ENCODE measurements at places on chromosomes 6 and 20.

- no peak for DNase-seq
Observed at GRCh38 chr20:54572665-54573435, 97.5 kb downstream of the DOK5 start.

DNA sequence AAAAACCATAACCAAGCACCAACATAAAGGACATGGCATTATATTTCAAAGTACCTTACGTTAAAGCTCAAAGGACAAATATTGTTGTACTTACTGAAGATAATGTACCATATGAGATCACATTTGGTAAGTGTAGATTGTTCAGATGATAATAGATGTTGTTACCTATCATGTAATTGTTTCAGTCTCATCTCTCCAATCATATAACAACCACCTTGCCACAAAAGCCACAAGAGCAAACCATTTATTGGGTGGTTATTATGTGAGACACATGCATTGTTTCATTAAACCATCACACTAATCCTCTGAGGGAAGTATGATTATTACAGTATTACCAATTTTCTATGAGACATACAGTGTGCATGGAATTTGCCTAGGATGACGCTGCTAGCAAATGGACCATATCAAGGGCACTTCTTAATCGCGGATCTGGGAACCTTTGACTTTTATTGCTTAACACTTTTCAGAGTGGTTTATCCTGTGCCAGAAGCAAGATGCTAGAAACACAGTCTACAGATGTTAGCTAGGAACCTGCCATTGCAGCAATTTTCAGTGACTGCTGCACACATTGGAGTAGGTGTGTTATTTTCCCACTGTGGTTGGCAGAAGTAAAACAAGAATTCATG, 149.8 kb upstream of the AKIRIN2 start:
- DNase-seq: no peak

DNA sequence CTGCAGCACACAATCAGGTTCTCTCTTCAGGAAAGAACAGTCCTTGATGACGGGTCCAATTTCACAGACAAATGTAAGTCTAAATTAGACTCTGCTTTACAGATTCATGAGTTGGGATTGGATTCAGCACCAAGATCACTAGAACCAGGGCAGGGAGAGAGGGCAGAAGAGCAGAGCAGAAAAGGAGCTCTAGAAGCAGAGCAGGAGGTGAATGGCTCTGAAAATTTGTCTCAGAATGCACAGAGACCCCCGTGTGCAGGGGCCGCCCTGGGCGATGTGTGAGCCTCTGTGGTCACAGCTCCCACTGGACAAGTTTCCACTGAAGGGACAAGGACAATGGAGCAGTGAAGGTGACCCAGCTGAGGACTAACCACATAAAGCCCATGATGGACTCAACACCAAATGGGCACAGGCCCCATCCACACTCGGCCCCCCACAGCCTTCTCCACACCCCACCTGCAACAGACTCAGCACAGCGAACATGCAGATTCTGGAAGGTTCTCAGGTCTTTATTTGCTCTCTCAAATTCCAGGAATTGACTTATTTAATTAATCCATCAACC, 3.5 kb downstream of the HLA-B start:
- no peak for DNase-seq

GRCh38 chr6:28537065-28537464, 11.4 kb downstream of the GPX5 start:
- DNase-seq: peak; percentile 12

DNA sequence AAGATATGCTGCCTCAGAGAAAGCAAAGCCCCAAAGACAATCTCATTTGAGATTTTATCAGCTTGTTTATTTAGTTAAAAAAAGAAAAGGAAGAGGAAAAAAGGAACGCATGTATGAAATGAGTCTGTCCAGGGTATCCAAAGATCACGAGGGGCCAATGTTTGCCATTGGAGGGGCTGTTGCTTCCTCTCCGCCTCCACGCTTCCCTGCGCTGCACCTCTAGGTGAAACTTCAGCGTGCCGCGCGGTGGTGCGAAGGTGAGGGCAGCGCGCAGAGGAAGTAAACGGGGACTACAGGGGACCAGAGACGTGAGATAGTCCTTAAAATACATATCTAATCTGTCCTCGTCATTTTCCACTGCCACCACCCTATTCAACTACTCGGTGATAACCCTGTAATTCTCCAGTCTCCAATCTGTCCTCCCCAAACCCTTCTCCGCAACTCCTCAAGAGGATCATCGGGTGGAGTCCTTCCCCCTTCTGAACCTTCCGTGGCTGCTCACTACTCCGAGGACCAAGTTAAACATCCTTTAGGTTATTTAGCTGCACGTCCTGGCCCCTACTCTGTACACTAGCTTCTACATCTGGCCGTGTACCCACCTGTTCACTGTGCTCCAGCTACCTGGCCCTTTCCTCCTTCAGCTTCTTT, 1.1 kb upstream of the DCBLD1 start:
- DNase-seq: no peak

- DNase-seq: no peak
Observed at GRCh38 chr6:157405986-157406385, 25.0 kb downstream of the ZDHHC14 start.

DNA sequence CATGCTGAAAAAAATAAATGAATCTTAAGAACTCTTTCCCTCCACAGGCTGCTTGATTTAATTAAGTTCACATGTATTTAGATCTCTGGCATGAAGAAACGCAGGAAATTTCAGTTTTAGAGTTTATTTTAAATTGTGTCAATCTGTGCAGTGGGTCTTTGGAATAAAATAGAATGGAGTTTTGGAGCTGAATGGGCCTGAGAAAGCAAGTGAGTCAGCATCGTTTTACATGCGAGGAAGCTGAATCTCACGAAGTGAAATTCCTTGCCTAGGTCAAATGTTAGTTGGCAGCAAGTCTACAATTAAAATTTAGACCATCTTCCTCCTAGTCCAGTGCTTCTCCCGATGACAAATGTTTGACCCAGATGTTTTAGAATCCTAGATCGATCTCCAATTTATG, 22.4 kb downstream of the MAP7 start:
- DNase-seq: no peak

GRCh38 chr20:21564127-21564773, 50.4 kb upstream of the NKX2-2 start:
- DNase-seq: no peak

- DNase-seq: no peak
Observed at GRCh38 chr6:142913036-142913510, 31.9 kb downstream of the HIVEP2 start.

DNA sequence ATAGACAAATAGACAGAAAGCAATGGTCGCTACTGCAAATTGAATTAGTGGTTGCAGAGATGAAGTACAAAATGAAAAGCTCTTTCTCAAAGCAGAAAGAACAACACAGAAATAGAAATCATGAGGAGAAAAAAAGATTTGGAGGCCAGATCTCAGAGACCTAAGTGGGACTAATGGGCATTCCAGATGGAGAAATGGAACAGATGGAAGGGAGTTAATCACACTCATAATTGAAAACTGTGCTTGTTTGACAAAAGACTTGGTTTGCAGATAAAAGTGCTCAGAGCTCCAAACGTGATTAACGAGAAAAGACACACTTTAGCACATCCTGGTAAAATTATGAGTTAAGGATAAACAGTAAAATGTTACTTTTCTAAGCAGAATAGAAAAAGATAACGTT, 58.1 kb upstream of the SNRPB2 start:
- DNase-seq: no peak

- DNase-seq: no peak
Observed at GRCh38 chr6:2560140-2560818, 190.4 kb downstream of the MYLK4 start.

GRCh38 chr6:97312241-97312640, 29.2 kb upstream of the MMS22L start:
- DNase-seq: no peak

GRCh38 chr20:64108731-64109681, 1.6 kb upstream of the NPBWR2 start:
- no peak for DNase-seq

DNA sequence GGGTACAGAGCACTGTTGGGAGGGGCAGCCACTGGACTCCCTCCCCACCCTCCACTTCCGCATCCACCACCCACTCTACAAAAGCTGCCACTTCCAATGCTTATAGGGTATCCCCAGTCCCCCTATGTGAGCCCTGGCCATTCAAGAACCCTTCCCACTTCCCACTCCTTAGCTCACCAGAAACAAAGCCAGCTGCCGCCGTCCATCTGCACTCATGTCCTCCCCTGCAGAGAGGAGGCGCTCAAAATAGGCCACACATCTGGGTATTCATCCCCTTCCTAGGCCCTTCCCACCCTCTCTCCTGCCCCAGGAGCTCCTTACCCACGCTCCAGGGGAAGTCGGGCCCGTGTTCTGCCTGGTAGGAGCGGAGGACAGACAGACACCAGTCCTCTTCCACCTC, 6.5 kb upstream of the LY6G5C start:
- no peak for DNase-seq

DNA sequence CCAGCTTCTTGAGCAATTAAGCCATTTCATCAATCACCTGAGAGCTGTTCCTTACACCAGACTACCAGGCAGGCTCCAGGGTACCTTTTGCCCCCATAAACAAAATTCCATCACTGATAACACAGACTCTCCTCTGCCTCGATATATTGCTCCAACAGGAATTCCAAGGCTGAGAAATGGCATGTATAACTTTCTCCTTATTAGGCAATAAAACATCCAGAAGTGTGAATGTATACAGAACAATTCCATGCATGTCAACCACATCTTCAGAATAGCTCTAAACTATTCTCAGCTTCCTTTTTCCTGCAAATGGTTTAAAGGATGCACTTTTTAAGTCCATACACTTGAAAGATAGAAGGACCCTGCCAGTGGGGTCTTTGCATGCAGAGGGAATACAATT, 73.8 kb downstream of the EDN3 start:
- DNase-seq: no peak

GRCh38 chr6:135995545-135995898, 144.0 kb downstream of the PDE7B start:
- DNase-seq: no peak

GRCh38 chr6:112833581-112834131, 486.5 kb downstream of the RFPL4B start:
- no peak for DNase-seq

- no peak for DNase-seq
Observed at GRCh38 chr20:40954521-40955165, 74.0 kb upstream of the TOP1 start.

DNA sequence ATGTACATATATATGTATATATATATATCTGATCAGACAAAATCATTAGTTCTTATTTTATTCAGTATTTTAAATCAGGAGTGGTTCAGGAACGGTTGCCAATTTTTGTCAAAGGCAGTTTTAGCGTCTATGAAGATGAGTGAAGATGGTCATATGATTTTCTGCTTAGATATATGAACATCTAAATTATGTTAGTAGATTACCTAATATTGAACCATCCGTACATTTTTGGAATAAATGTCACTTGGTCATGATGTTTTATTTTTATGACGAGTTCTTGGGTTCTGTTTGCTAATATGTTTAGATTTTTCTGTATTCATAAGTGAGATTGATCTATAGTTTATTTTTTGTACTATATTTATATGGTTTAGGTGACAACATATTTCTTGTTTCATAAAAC, 3.3 kb downstream of the TMEM244 start:
- DNase-seq: no peak

- no peak for DNase-seq
Observed at GRCh38 chr6:36547646-36548400, 544 bp upstream of the STK38 start.

GRCh38 chr6:11921751-11922150, 90.4 kb upstream of the HIVEP1 start:
- no peak for DNase-seq

DNA sequence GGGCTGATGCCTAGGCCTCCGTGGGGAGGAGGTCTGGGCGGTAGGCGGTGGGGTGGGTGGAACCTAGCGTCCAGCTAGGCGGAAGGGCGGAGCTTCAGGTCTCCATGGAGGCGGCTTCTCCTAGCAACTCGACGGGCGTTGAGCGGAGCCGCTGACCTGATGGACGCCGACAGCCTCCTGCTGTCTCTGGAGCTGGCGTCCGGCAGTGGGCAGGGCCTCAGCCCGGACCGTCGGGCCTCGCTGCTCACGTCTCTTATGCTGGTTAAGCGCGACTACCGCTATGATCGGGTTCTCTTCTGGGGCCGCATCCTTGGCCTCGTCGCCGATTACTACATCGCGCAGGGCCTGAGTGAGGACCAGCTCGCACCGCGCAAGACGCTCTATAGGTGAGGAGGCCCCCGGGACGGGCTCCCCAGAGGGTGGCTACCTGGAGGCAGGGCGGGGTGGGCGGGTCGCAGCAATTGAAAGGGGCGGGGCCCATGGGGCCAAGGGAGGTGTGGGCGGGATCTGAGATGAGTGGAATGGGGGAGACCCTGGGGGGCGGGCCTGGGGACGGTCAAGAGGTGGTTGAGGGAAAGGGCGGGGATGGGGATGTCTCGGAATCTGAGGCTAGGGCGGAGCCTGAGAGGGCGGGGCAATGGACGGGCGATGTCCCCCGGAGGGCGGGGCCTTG, at the start of gene RSPH9:
Gene RSPH9, plus strand, starts transcription at position 97 of the 673 bp plus-strand sequence. Its CDS starts 63 bp downstream, at position 160.
- DNase-seq: peak; percentile 19

- DNase-seq: peak; percentile 31
Observed at GRCh38 chr6:137866200-137866913, 702 bp upstream of the TNFAIP3 start.

GRCh38 chr6:101088594-101088993, 207.5 kb upstream of the ASCC3 start:
- DNase-seq: no peak

GRCh38 chr6:33672808-33673207, 38.7 kb downstream of the UQCC2 start:
- no peak for DNase-seq

- DNase-seq: no peak
Observed at GRCh38 chr20:49339123-49339522, 61.3 kb upstream of the ZNFX1 start.

DNA sequence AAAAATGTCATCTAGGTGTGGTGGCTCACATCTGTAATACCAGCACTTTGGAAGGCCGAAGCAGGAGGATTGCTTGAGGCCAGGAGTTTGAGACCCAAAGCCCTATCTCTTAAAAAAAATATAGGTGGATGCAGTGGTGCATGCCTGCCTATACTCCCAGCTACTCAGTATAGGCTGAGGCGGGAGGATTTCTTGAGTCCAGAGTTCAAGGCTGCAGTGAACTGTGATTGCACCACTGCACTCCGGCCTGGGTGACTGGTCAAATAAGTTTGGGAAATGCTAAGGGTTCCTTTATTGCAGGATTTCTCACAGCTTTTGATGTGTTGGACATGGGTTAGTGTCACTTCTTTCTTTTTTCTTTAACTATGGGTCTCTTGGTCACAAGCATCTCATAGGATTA, 261.3 kb downstream of the PLCB1 start:
- no peak for DNase-seq

DNA sequence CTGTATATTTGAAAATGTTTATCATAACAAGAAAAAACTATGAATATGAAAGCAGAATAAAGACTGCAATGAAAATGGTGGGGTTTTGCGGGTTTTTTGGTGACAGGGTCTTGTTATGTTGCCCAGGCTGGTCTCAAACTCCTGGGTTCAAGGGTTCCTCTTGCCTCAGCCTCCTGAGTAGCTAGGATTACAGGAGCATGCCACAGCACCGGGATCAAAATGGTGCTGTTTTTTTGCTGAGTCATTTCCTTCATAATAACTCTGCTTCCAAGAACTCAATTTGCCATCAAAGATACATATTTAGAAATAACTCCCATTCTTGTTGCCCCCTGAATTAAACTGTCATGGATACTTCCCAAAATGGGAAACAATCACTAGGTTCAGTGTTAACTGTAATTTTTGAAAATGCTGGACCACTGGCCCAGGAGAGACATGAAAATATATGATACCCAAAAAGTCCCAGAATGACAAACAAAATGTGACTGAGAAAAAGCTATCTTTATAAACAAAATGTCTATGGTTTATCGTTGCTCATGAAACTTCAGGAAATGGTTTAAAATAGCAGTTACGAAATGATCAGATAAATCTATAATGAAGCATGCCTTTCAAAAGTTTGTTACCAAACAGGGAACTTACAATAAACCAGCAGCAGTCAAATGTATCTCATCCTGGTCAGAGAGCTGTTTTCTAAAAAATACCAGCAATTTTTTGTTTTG, 32.2 kb downstream of the ILRUN start:
- DNase-seq: no peak
